Hepatocyte (in vitro differentiated cells): ENCODE measurements at places on chromosomes 1 and 21. TPM values are rescaled to one million over a fixed set of nuclear protein-coding genes. Genes with fewer than 3 reads are reported as not detected.
A peak's percentile ranks its signal among the peaks of the same experiment; 100 is the strongest.

DNA sequence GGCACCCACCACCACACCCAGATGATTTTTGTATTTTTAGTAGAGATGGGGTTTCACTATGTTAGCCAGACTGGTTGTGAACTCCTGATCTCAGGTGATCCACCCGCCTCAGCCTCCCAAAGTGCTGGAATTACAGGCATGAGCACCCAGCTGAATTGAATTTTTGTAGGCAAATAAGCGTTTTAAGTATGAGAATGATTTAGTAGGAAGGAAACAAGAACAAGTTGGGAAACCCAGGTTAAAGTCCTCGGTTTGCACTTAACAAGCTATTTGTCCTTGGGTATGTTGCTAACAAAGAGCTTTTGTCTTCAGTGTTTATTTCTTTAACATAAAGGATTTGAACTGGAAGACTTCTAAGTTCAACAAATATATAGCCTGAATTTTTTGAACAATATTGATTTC, 23.9 kb downstream of the BTF3L4 start:
- DNase-seq: peak; percentile 21

DNA sequence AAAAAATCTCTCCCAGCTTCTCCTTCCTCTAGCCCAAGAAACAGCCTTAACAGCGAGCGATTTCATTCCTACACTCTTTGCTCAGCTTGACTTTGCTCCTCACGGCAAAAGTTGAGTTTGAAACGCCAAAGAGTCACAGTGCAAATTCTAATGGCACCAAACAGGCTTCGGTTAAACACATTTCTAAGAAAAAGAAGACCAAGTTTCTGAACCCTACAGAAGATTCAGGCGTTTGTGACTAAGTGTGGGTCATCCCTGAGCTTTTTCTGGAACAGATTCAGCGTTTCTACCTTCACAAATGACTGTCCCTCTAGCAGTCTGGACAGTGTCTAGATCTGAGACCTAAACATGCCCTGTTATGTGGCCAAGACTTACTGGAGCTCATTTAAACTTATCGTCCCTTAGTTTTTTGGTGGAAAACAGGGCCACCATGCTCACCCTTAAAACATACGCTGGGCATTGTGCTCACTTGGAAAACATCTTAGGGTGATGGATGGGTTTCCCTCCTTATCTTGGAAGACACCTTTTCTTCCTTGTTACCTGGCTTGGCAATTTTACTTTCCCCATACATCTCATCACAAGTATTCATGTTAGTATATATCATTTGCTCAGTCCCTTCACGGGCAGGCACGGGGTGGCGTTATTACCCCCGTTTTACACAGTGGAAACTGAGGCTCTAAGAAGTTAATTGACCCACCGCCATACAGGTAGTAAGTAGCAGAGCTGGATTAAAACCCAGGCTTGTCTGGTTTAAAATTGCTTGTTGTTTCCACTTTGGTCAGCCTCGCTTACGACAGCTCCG, 1.0 kb downstream of the C1orf198 start:
- no peak for DNase-seq

DNA sequence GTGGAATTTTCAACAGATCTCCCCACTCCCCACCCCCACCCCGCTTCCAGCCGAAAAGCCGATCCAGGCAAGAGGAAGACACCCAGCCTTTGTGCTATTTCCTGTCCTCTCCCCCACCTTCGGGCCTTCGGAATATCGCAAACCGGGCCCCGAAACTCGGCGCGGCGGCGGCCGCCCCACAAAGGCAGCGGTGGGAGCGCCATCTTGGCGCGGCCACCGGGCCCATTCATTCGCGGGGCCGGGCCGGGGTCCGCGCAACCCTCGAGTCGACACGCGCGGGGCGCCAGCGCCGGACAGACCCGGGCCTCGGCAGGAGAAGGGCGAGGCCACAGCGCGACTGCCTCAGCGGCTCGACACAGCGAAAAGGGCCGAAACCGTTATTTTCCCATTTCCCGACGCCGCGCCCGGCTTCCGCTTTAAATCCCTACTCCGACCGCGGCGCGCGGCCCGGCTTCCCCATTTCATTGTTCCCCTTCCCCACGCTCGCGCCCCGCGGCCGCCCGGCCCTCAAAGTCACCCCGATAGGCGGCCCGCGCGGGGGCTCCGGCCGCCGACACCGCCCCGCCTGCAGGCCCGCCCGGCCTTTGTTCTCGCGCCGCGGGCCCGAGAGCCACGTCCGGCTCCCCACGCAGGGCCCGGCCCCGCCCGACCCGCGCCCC, 911 bp downstream of the GNB1 start:
- peak; percentile 63 for DNase-seq

DNA sequence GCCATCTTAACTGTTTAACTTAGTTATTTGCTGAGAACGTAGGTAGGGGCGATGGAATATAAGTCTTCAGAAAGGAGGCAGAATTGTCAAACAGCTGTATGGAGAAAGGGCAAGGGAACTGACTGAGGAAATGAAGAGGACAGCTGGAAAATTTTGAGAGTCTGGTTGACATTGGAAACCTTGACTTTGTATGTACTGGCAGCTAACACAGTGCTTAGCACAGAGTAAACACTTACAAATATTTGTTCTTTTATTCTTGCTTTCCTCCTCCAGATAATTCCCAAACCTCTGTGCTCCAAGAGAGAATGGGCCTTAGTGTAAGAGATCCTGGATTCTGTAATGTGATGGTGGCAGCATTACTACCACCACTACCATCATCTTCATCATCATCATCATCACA, 91.3 kb downstream of the ZSCAN20 start:
- no peak for DNase-seq

DNA sequence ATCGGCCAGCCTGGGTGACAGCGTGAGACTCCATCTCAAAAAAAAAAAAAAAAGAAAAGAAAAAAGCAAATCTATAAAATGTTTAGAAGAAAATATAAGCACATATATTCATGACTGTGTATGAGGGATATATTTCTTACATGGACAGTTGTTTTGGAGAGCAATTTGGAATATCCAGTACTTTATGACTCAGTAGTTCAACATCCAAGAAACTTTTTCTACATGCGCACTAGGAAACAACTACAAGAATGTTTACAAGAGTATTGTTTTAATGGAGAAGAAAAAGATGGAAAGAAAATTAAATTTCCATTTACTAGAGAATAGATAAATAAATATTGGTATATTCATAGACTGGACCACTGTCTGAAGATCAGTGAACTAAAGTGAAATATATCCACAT, 77.5 kb downstream of the MAST2 start:
- no peak for DNase-seq

DNA sequence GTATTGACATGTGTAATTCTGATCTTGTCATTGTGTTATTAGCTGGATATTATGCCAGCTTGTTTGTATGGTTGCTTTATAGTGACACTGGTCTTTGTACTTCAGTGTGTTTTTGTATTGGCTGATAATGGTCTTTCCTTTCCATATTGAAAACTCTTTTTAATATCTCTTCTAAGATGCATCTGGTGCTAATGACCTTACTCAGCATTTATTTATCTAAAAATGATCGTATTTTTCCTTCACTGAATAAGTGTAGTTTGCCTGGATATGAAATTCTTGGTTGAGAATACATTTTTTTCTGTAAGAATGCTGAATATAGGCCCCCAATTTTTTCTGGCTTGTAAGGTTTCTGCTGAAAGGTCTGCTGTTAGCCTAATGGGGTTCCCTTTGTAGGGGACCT, 465.5 kb upstream of the TMPRSS15 start:
- no peak for DNase-seq

The FAM89A gene
- 53.5 and 54.4 TPM in 2 replicates for polyA plus RNA-seq

GRCh38 chr1:3908886-3909517, 8.9 kb upstream of the C1orf174 start:
- no peak for DNase-seq

DNA sequence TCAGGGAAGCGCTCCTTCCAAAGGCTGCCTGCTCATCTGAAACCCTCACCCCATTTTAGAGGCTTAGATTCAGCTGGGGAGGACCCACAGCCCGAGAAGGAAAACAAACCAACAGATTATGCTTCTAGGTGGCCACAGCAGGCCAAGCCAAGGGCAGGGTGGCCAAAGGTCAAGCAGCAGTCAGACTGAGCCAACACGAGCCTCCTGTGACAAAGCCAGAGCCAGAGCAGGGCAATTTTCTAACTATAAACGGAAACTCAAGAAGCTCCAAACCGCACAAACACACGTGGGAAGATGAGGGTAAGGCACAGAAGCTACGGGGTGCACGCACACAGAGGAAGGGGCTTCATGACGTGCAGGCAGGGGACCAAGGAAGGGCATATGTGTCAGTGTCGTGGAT, 64.1 kb downstream of the PLEKHA6 start:
- DNase-seq: no peak

GRCh38 chr1:23644555-23644866, 47.1 kb upstream of the RPL11 start:
- DNase-seq: no peak

The STYXL2 gene
- 0.40 and 0.58 TPM in 2 replicates for polyA plus RNA-seq

The TMPRSS15 gene
- polyA plus RNA-seq: not detected in 2 replicates

DNA sequence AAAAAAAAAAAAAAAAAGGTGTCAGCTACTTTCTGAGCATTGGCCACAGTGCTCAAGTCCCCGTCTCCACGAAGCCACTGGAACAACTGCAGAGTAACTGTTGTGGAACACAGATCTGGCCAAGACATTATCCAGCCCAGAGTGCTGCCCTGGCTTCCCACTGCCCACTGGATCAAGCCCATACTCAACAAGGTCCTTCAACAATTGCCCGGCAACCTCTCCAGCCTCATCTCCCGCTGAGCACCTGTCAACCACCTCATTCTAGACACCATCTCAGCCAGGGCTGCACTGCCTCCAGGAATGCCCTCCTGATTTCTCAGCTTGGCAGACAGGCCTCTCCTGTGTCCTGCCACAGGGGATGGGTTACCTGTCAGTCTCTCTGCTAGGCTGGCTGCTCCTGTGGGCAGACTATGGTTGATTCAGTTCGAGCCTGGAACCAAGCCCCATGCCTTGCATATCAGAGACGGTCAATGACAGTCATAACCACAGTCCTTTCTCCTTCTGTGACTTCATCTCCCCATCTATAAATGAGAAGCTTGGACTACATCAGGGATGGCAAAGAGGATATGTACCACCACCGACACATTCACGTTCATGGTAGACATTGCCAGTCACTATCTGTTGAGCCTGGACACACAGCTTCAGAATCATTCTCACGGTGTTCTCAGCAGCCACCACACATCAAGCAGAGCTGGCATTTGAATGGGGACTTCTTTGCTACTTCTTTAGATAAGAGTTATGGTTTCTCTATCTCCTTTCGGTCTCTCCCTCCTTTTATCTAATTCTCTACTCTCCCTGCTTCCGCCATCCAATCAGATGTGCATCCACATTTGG, 76.9 kb downstream of the MRPL37 start:
- DNase-seq: peak; percentile 63

The DAB1 gene
- polyA plus RNA-seq: 19.5 and 21.9 TPM in 2 replicates

DNA sequence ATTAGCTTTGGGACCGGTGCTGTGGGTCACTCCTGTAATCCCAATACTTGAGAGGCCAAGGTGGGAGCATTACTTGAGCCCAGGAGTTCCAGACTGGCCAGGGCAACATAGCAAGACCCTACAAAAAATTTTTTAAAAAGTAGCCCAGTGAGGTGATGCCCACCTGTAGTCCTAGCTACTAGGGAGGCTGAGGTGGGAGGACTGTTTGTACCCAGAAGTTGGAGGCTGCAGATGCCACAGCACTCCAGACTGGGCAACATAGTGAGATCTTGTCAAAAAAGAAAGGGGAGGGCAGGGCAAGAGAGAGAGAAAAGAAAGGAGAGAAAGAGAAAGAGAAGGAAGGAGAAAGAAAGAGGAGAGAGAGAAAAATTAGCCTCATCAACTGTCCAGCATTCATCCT, 6.3 kb downstream of the ITSN1 start:
- DNase-seq: no peak

DNA sequence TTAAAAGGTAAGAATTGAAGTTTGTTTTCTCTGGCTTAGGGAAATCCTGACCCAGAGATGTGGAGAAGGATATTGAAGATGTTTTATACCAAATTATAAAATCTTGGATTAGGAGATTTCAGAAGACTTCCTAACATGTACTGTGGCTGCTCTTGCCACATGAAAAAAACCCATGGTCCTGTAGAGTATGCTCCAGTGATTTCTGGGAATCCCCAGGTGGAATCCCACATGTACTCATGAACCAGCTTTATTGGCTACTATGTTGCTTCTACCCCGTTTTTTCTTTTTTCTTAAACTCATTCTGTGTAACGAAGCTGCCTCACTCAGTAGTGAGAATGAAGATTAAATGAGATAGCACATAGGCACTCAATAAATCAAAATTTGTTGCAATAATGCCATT, 132.7 kb upstream of the SGIP1 start:
- DNase-seq: no peak

DNA sequence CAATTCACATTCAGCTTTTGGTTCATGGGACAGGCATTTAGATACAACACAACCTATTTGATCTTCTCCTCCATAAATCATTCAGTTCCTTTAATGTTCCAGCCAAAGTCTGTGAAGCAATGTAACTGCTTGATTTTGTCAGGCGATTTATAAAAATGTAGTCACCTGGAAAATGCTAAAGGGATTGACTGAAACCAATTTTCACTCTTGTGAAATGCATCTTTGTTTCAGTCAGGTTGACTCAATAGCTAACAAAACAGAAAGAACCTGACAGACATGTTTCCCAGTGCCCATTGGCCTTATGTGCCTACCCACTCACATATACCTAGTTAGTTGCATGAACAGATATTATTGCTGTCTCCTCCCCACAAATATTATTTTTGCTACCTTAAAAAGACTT, 335.7 kb downstream of the CHRM3 start:
- DNase-seq: no peak

The KRTAP20-3 gene
- polyA plus RNA-seq: not detected in 2 replicates

- no peak for DNase-seq
These were observed 17.4 kb downstream of the HYI start for GRCh38 chr1:43436371-43436770.

GRCh38 chr1:86552376-86552775, 5.5 kb downstream of the CLCA4 start:
- no peak for DNase-seq

The HSD3B1 gene
- 38.3 and 44.8 TPM in 2 replicates for polyA plus RNA-seq

The SNX7 gene
- 30.0 and 32.2 TPM in 2 replicates for polyA plus RNA-seq

The MSH4 gene
- 0.13 and 0.19 TPM in 2 replicates for polyA plus RNA-seq

DNA sequence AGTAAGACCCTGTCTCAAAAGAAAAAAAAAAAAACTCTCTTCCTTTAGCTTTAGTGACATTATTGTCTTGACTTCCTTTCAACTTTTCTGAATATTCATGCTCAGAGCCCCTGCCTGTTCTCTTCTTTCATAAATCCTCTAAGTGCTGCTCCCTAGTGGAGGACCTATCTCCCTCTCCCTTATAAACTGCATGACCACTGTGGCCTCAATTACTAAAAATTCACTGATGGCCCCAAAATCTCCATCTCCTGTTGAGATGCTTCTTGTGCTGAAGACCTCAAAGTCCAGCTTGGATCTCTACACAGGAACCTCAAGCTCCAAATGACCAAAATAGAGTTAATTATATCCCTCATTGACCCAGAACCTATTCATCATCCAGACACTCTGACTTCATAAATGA, 7.8 kb downstream of the ITLN1 start:
- DNase-seq: no peak

GRCh38 chr21:25515484-25516405, 91.5 kb downstream of the MRPL39 start:
- no peak for DNase-seq

The OLIG2 gene
- polyA plus RNA-seq: not detected in 2 replicates

The OR2T33 gene
- not detected in 2 replicates for polyA plus RNA-seq

The CRYAA gene
- not detected in 2 replicates for polyA plus RNA-seq

GRCh38 chr1:46770541-46770940, 28.3 kb upstream of the CYP4B1 start:
- no peak for DNase-seq

The LCE3D gene
- not detected in 2 replicates for polyA plus RNA-seq
